Cardiac septum (tissue), 1 donor: ENCODE measurements at places on chromosomes 4 and X. TPM values are rescaled to one million over a fixed set of nuclear protein-coding genes. Genes with fewer than 3 reads are reported as not detected.

The S100G gene
- total RNA-seq = not detected

The LGI2 gene
- 5.0 TPM for total RNA-seq

The ADAD1 gene
- total RNA-seq = not detected

The SCRG1 gene
- total RNA-seq = 1.1 TPM

The MSANTD1 gene
- total RNA-seq = 1.1 TPM

The CT45A3 gene
- not detected for total RNA-seq

The AP1S2 gene
- total RNA-seq = 198 TPM

The P2RY8 gene
- total RNA-seq = 1.5 TPM

The RS1 gene
- total RNA-seq = not detected

The ACE2 gene
- total RNA-seq = 113 TPM

The SPP1 gene
- total RNA-seq = 20.9 TPM

The TXK gene
- 1.2 TPM for total RNA-seq

The ASB12 gene
- 4.1 TPM for total RNA-seq

The INTS6L gene
- 3.7 TPM for total RNA-seq

The STK26 gene
- total RNA-seq = 1.7 TPM

The GBA3 gene
- not detected for total RNA-seq

The GAGE12H gene
- not detected for total RNA-seq

The NAP1L2 gene
- total RNA-seq = 10.7 TPM

The DKK2 gene
- total RNA-seq = 1.4 TPM

The UGT2A1 gene
- not detected for total RNA-seq

The AGTR2 gene
- not detected for total RNA-seq

The SMIM20 gene
- total RNA-seq = 34.7 TPM

The PPP1R2C gene
- not detected for total RNA-seq

The COL4A5 gene
- 14.0 TPM for total RNA-seq

The TKTL1 gene
- 3.2 TPM for total RNA-seq

The KLHL8 gene
- 11.2 TPM for total RNA-seq

The CLTRN gene
- total RNA-seq = 0.94 TPM

The SRP72 gene
- total RNA-seq = 43.4 TPM

The MTMR8 gene
- 0.73 TPM for total RNA-seq

The GABRQ gene
- total RNA-seq = not detected

The DUSP21 gene
- total RNA-seq = not detected

The ANOS1 gene
- total RNA-seq = 4.2 TPM

The MAGEE2 gene
- total RNA-seq = not detected

The SMIM43 gene
- total RNA-seq = 0.27 TPM

The GYG2 gene
- total RNA-seq = 1.3 TPM

The TRMT2B gene
- total RNA-seq = 14.1 TPM

The RBM10 gene
- 27.1 TPM for total RNA-seq

The SPATA4 gene
- 0.22 TPM for total RNA-seq

The TCEANC gene
- 6.4 TPM for total RNA-seq

The RRH gene
- total RNA-seq = 0.22 TPM
